ENCODE measurements at places on chromosomes 3 and 15.

GRCh38 chr15:91611561-91612323 lies 241.8 kb upstream of the SLCO3A1 start:
- no peak for DNase-seq

- no peak for DNase-seq
Measured at GRCh38 chr3:89173546-89173945, 66.1 kb downstream of the EPHA3 start.

DNA sequence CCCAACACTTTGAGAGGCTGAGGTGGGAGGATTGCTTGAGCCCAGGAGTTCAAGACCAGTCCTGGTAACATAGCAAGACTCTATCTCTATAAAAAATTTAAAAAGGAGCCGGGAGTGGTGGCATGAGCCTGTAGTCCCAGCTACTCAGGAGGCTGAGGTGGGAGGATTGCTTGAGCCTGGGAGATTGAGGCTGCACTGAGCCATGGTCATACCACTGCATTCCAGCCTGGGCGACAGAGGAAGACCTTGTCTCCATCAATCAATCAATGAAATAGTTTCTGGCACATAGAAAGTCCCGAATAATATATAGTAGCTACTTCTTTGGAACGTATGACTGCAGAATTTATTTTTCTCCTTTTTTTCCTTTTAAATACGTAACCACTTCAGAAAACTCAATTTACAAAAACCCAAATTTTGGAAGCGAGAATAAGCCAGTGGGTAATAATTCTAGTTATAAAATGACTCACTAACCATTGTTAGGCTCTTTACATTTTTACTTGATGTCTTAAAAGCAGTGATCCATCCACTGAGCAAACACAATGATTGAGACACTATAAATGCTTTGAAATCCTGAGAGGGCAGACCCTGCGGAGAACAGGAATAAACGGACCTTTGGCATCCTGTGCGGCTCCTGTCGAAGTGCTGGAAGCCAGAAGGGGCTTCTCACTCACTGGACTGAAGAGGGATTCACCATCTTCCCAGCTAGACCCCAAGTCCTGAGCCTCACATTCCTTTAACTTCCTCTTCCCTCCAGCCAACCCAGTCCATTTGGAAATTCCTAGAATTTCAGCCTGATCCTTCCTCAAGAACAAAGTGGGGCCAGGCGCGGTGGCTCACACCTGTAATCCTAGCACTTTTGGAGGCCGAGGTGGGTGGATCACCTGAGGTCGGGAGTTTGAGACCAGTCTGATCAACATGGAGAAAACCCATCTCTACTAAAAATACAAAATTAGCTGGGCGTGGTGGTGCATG lies 68.4 kb upstream of the MFGE8 start:
- no peak for DNase-seq

DNA sequence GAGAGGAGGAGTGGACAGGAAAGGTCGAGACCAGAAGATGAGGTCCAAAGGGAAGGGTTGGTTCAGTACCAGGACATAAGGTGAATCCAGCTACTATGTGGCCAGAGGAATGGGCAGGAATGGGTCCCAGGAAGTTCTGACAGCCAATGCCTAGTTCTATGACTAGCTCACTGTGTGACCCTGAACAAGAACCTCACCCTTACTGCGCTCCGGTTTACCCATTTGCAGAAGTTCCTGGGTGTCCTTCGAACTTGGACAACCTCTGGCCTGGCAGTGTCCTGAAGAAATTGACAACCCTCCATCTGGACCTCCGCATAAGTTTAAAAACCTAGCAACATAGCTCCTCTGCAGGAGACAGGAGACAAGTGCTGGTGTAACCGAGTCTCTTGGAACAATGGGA lies 12.2 kb upstream of the PSTPIP1 start:
- DNase-seq: no peak

GRCh38 chr15:78501857-78502256 lies 5.5 kb upstream of the HYKK start:
- no peak for DNase-seq

Measured in endothelial cell (in vitro differentiated cells).